ENCODE measurements at places on chromosomes 12 and 14.
A peak's percentile ranks its signal among the peaks of the same experiment; 100 is the strongest.

DNA sequence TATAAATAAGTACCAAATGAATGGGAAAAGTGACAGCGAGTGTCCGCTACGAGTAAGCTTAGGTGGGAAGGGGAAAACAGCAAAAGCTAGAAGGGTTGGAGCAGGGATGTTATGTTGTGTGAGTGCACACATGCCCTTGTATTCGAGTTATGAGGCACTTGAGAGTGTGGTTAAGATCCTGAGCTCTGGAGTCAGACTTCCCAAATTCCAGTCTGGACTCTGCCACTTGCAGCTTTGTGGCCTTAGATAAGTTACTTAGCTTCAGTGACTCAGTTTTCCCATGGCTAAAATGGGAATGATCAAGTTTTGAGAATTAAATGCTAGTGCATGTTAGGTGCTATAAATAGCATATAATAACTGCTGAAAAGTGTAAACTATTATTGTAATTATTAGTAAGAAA is 44.9 kb downstream of the KTN1 start:
- DNase-seq, result no peak

GRCh38 chr12:3491938-3492792 is 1.2 kb downstream of the PRMT8 start:
- peak; percentile 39 for DNase-seq

DNA sequence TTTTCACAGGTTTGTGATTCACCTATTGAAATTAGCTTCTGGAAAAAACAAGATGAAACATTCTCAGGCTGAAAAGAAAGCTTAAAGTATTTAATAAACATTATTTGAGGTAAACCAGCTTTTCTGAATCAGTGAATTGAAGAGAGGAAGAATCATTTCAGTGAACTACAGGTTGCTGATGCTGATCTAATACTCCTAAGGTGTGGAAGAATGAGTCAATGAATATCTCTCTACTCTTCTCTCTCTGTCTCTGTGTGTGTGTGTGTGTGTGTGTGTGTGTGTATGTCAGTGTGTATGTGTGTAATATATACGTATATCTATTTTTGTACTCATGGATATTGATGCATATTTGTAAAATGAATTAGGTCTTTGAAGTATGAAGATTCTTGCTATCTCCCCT is 312.2 kb downstream of the SSPN start:
- no peak for DNase-seq

DNA sequence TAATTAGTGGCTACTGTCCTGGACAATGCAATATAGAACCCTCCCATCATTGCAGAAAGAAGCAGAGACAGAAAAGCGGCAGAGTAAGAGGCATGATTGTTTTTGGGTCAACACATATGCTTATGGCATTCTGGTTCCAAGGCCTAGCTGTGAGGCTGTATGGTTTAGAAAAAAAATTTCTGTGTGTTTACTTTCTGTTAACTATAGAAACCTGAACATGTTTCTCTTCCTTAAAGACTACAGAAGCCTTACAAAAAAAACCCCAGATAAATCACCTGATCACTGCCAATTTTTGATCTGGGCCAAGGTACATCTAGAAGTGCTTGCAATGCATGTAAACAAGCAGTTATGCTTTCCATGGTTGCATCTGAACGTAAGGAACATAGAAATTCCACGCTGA is 100.0 kb upstream of the HECTD1 start:
- DNase-seq, result no peak

- no peak for DNase-seq
These were observed 24.8 kb upstream of the LGALS3 start for GRCh38 chr14:55103971-55104954.

DNA sequence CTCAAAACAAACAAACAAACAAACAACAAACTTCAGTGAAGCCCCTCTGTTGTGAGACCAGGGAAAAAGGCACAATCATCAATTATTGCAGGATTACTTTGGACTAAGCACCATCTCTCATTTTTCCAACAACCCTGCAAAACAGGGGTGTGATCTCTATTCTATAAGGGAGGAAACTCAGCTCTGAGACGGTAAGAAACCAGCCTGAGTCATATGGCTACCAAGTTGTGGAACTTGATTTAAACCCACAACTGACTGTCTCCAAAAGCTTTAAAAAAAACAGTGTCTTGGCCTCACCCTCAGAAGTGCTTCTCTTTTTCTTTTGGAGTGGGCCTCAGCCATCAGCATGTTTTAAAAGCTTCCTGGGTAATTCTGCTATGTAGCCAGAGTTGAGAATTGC is 49.8 kb downstream of the RIN3 start:
- DNase-seq, result no peak

GRCh38 chr12:77032406-77032805 is 33.0 kb downstream of the E2F7 start:
- no peak for DNase-seq

- no peak for DNase-seq
These were observed 90.9 kb downstream of the B4GALNT3 start for GRCh38 chr12:550473-551260.

GRCh38 chr12:39188689-39189088 is 254.2 kb downstream of the KIF21A start:
- no peak for DNase-seq

- no peak for DNase-seq
These were observed 1.4 kb downstream of the EEA1 start for GRCh38 chr12:92927436-92928281.

DNA sequence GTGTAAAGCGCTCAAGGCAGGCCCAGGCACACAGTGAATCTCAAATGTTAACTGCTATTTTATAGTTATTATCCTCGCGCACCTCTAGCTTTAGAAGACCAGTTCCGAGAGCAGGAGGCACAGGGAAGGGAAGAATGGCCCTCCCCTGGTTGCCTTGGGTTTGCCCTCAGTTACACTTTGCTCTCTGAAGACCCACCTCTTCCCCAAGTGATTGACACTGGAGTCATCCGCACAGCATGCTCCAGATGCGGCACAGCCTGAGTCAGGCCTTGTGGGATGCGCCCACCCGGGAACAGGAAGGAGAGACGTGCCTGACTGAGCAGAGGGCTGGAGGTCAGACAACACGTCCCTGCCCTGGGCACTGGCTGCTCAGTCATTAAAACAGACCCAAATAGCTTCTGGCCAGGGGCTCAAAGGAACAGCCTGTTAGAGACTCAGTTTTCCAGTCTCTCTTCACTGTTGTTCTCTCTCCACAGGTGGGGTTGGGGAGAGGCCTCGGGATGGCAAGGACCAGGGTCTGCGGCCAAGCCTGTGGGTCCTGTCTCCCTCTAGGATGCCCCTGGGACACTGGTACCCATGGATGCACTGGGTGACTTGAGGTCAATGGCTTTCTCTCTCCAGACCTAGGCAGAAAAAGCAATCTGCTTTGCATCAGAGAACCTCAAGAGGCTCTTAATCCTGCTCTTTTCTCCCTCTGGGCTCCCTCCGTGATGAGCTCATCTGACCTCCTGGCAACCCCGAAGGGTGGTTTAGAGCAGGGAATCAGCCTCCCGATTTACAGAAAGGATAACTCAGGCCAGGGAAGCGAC is 13.6 kb upstream of the MLXIP start:
- no peak for DNase-seq

DNA sequence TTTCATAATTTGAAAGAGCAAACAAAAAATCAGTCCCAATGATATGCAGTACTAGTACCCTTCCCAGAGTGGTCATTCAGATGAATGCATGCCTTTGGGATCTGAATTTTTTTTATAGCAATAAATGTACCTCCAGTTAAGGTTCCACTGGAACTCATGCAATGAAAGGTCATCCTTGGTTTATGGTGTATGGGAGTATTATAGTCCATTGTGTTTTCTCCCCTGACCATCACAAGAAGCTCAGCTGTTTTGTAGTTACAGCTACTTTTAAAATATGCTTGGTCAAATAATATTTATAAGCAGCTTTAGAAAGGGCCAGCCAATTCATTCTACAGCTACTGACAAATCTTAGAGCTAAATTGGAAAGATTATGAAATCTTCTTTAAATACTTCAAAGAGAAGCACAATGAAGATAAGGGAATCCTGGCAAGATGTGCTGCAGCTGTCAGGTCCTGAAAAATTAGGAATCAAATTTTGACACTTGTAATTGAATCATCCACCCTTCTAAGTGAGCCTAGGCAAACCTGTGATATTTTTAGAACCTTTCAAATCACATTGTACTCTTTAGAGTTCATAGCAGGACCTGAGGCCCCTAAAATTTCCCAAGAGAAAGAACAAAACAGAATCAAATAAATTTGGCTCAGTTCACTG is 46.5 kb downstream of the IFT81 start:
- no peak for DNase-seq

GRCh38 chr12:100721169-100721568 is 73.4 kb upstream of the ANO4 start:
- no peak for DNase-seq

GRCh38 chr14:72947366-72948160 is 21.3 kb downstream of the DCAF4 start:
- no peak for DNase-seq

- no peak for DNase-seq
These were observed 7.7 kb upstream of the BCL7A start for GRCh38 chr12:122013791-122014590.

DNA sequence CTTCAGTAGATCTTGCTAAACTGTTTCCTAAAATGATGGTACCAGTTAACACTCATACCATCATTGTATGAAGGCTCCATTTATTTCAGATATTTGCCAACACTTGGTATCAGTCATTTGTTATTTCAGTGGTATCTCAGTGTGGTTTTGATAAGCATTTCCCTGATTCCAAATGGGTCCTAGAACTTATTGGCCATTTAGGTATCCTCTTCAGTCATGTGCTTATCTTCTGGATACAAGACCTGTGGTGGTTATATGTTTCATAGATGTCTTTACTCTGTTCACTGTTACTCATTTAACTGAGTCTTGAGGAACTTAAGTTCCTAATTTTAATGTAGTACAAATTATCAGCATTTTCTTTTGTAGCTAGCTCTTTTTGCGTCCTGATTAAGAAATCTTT is 13.5 kb downstream of the SINHCAF start:
- no peak for DNase-seq

DNA sequence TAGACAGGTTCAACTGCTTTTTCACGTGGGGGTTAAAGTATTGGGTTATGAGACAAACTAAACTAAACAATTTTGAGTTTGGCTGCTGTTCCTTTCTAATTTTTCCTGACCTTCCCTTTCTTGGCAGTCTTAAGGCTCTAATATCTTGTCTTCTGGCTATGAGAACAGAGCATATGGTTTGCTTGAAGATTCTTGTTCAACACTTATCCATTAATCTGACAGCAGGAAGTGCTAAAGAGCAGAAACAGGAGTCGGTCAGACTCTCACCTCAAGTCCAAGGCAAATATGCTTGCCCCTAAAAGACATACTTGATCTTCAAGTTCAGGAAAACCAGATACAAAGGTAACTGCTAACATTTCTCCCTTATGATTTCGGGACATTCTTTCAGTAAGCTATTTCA is 52.6 kb upstream of the KCNJ8 start:
- DNase-seq, result no peak

DNA sequence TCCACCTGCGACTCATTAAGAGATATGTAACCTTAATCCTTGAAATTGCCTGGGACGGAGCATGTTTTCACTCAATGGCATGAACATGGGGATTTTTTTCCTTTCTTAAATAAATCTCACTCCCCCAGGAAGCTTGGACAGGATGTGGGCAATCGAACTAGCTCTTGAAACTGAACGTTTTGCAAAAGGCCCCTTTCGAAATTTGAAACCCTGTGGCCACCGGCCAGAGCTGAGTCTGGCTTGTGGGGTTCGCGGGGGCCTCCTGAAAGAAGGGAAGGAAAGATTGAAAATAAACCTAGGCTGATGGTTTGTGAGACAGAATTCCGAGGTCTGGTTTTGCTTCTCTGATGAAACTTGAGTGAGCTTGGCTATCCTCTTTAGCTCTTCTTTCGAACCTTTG is 101.4 kb upstream of the RTL1 start:
- no peak for DNase-seq

GRCh38 chr14:96587823-96588385 is 85.7 kb downstream of the PAPOLA start:
- no peak for DNase-seq

DNA sequence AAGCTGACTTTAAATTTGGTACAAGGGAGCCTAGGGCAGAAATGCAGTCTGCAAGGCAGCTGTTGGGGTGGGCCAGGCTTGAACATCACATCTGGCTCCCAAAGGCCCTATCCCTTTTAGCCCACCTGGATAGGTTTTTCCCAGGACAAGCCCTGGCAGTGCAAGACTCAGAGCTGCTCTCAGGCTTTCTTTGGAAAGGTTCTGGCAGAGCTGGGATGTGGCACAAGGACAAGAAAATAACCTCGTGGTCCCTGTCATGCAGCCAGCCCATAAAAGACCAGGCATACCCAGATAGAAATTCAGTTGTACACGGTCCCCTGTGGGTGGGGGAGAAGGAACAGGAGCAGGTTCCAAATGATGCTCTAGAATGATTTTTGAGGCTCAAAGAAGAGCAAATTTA is 206.9 kb downstream of the TTC7B start:
- no peak for DNase-seq

- DNase-seq, result no peak
These were observed 18.5 kb downstream of the TMEM132D start for GRCh38 chr12:129885287-129885686.

GRCh38 chr12:83996671-83997070 is 915.9 kb downstream of the SLC6A15 start:
- DNase-seq, result no peak

GRCh38 chr12:43338848-43339526 is 213.0 kb downstream of the ADAMTS20 start:
- DNase-seq, result no peak

- DNase-seq, result no peak
These were observed 23.1 kb downstream of the SPIC start for GRCh38 chr12:101498252-101498651.

DNA sequence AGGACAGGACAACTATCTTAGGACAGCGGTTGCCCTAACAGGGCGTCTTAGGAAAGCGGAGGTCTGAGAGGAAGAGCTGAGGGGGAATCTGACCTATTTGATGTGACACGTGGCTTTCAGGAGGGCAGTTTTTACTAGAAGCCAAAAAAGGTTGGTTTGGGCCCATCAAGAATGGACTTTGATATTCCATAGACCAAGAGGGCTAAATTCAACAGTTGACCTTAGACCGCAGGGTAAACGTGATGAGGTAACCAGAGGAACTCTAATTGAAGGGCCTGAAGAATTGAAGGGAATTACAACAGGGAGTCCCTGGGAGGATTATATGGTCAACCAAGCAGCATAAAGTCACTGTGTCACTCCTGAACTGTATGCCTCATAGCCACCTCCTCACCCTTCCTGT is 11.5 kb downstream of the C1S start:
- no peak for DNase-seq

- DNase-seq, result no peak
These were observed 107.9 kb downstream of the SCARB1 start for GRCh38 chr12:124755801-124756148.

DNA sequence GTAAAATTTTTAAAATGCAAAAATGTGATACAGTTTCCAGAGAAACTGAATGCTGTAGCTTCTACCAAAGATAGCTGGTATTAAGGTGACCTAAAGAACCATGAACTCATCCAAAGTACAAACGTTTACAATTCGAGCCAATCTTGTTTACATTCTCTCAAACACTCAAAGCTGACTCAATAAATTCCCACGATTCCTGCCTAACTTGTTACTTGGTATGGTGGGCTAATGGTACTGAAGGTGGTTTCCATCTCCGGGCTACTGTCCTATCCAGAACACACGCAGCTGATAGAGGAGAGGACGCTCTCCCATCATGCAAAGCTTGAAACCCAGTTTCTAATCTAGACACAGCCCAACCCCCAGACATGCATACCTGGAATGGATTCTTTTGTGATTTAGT is 31.5 kb downstream of the RAD9B start:
- no peak for DNase-seq
